ENCODE measurements at places on chromosomes 16 and 17.

DNA sequence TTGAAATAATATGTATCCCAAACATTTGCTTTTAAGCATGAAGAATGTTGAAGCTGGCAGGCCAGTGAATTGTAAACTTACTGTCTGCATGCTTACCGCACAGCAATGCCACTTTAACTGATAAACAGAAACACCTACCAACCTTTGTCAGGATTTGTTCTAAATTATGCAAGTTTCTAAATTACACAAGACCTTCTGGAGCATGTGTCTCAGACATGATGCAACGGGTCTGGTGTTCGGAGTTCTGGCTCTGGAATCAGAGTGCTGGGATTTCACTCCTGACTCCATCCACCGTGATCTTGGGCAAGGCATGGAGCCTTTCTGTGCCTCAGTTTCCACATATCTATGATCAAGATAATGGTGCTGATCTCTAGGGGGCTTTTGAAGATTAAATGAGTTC is 111.2 kb downstream of the CCT6B start:
- no peak for DNase-seq

GRCh38 chr16:82993926-82994325 is 367.2 kb downstream of the CDH13 start:
- DNase-seq: no peak

DNA sequence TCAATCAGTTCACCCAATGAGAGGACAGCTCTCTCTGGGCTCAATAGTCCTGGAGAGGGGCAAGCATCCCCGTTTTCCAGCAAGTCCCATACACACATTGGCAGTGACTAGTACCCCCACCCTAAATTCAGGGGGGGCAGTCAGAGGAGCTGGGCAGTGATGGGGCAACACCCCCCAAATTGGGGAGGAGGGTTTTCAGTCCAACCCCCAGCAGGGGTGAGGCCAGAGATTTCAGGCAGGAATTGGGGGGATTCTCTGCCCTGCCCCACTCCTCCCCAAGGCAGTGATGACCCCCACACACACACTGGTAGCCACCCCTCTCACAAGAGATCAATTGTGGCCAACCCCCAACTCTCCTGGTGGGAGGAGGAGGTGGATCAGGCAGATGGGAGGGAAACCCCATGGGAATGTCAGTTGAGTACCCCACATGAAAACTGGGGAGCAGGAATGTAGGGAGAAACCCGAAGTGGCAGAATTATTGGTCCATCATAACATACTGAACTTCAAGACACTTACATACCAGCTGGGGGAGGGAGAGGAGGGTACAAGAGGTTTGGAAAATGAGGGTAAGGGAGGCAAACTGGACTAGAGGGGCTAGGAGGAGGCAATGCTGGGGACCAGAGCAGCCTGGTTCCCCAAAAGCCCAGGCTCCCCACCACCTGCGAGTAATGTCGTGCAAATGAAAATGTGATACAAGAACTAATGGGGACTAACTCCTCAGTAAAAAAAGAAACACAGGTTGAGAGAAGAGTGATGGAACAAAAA is 3.1 kb downstream of the VAMP2 start:
- DNase-seq: no peak

GRCh38 chr16:638034-638543 is 2.0 kb upstream of the METTL26 start:
- DNase-seq: no peak

DNA sequence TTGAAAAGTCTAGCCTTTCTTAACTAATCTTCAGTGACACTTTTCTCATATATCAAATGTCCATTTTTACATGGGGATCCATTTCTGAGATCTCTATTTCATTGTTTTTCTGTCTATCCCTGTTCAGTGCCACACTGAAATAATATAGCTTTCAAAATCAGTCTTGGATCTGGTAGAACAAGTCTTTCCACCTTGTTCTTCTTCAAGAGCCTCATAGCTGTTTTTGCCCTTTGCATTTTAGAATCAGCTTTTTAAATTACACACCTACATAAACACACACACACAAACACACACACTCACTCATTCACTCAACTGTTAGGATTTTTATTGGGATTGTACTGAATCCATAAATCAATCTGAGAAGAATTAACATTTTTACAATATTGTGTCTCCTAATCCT is 19.2 kb downstream of the GSDMB start:
- DNase-seq: no peak

- no peak for DNase-seq
Observed at GRCh38 chr16:68091380-68092261, 6.5 kb downstream of the NFATC3 start.

DNA sequence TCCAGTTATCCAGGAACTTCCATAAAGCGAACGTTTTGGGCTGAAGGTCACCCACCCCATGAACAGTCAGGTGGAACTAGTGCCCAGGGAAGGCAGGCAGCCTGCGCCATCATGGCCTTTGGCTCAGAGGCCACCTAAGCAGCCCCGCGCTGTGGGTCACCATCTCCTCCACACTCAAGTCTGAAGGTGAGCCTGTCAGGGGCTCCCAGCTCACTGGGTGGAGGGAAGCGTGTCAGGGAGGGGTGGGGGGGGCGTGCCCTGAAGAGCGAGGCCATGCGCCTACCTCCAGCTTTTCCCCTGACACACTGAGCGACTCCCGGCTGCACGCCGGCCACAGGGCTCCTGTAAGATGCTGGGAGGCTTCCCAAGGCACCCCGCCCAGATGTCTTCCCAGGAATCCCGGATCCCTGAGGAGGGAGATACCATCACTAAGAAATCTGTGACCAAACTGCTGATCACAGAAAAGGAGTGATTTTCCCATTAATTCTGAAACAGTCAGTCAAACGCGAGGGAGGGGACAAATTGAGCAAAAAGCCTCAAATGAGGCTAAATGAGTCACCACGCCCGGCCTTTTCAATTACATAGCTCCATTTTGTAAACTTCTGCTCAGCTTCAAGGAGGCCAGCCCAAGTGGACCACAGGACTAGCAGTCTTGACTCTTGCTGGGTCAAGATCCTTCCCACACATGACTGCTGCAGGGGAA is 26.5 kb upstream of the SLC25A19 start:
- no peak for DNase-seq

GRCh38 chr16:681746-682427 is 1.7 kb downstream of the STUB1 start:
- peak; percentile 46 for DNase-seq

GRCh38 chr17:18226284-18226945 is 980 bp downstream of the LLGL1 start:
- DNase-seq: no peak

- DNase-seq: peak; percentile 81
Observed at GRCh38 chr16:88924834-88925539, 52.0 kb downstream of the CBFA2T3 start.

GRCh38 chr16:13896543-13897182 is 23.3 kb upstream of the ERCC4 start:
- no peak for DNase-seq

GRCh38 chr16:86037999-86038925 is 139.3 kb downstream of the IRF8 start:
- no peak for DNase-seq

- DNase-seq: no peak
Observed at GRCh38 chr17:22374741-22375140, 682.4 kb downstream of the KCNJ18 start.

DNA sequence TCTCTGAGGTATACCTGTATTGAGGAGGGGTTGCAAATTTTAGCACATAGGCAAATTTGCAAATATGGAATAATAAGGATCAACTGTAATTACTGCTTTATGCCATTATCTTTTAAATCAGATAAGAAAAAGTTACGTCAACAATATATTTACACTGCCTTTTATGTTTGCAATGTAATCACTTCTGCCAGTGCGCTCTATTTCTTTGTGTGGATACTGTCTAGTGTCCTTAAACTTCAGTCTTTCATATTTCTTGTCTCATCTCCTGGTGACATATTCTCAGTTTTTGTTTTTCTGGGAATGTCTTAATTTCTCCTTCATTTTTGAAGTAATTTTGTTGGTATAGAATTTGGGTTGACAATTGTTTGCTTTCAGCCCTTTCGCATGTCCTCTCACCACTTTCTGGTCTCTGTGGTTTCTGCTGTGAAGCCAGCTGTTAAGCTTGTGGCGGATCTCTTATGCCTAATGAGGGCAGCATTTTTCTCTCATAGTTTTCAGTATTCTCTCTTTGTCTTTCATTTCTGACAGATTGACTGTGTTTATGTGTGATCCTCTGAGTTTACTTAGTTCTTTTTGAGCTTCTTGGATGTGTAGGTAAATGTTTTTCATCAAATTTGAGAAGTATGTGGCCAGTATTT is 37.6 kb upstream of the ABCC11 start:
- no peak for DNase-seq

- no peak for DNase-seq
Observed at GRCh38 chr17:16449121-16449570, 33.8 kb downstream of the TRPV2 start.

- DNase-seq: no peak
Observed at GRCh38 chr17:4276514-4276913, 12.7 kb upstream of the ANKFY1 start.

DNA sequence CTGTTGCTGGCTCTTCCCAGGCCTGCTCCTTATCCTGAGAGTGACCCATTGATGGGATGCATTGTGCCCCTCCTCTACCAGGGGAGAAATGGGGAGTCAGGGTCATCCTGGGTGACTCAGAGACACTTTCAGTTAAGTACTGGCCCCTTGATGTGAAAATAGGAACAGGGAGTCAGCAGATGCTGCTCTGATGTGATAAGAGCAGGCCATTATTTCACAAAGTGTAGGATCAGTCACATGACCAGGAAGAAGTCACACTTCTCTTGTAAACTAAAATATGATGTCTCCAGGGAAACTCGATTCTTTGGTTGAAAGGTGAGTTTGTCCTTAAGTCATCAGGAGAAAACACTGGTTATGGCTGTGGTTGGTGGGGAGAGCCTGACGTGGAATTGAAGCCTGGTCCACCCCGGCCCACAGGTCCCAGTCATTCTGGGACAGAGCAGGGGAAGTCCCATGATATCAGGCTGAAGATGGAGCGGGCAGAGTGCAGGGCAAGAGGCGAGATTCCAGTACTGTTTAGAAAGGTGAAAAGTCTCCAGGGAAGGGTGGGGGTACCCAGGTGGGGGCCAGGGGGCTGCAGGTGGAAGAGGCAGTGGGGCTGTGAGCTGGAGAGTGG is 88.6 kb upstream of the NLRP1 start:
- no peak for DNase-seq

- no peak for DNase-seq
Observed at GRCh38 chr17:40926341-40926740, 11.1 kb downstream of the KRT23 start.

GRCh38 chr16:54110016-54110981 is 176.3 kb downstream of the IRX3 start:
- DNase-seq: no peak

DNA sequence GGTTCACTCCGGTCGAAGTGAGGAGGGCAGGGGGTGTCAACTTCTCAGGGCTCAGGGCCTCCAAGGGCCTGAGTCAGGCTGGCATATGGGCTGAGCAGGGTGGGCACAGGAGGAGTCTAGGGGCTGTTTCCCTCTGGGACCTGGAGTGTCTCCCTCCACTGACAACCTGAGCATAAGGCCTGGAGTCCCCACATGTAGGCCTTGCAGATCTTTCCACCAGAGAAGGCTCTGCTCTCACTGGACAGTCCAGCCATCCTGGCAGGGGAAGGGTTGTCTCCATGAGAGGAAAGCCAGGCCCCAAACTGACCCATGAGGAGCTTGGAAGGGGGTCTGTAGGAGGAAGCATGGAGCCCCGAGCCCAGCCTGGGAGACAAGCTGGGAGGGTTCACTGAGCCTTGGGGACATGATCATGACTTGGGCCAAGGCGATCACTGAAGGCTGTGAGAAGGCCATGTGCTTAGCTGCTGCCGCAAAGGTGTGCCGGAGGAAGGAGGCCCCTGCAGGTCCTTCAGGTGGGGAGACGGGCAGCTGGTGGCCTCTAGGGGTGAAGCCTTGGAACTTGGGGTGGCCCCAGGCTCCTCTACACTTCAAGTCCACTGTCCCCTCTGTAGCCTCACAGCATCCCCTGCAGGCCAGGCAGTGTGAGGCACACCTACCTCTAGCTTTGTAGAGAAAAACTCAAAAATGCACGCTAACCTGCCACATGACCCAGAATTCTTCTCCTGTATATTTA is 9.9 kb downstream of the CMTM2 start:
- no peak for DNase-seq

- no peak for DNase-seq
Observed at GRCh38 chr17:7294614-7295153, at the start of gene YBX2. Gene YBX2 (minus strand): TSS chr17:7294639. CDS start chr17:7294500, 139 bp downstream.

DNA sequence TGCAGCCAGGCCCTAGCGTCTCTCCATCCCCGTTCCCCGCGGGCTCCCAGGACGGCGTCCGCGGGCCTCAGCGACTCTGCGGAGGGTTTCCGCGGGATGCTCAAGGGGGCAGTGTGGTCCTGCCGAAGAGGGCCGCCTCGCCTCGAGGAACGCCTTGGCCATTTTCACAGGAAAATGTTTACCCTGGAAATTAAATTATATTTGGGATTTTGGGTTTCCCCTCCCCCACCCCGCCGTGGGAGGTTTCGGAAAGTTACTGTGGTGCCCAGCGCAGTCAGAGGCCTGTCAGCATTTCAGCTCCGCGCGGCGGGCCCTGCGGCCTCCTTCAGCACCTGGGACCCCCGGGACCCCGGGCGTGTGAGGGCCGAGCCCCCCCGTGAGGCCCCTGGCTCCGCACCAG is 94.5 kb downstream of the PCTP start:
- DNase-seq: no peak

DNA sequence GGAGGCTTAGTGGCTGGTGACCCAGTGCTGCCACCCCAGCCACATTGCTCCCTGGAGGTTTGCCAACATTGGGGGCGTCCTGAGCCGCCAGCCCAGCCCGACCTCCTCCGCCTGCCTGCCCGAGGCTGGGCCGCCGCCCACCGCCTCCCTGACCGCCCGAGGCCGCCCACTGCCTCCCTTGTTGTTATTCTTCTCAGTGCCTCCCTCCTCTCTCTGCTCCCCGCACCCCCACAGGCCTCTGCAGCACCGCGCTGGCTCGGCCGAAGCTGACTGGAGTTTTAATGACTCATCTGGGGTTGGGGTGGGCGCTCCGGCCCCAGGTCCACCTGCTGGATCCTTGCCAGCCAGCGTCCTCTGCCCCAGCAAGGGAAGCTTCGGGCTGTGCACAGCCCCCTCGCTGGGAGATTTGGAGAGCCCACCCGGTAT is 102.5 kb downstream of the RBFOX3 start:
- DNase-seq: no peak

- DNase-seq: no peak
Observed at GRCh38 chr17:27616414-27616813, 14.6 kb upstream of the LGALS9 start.

DNA sequence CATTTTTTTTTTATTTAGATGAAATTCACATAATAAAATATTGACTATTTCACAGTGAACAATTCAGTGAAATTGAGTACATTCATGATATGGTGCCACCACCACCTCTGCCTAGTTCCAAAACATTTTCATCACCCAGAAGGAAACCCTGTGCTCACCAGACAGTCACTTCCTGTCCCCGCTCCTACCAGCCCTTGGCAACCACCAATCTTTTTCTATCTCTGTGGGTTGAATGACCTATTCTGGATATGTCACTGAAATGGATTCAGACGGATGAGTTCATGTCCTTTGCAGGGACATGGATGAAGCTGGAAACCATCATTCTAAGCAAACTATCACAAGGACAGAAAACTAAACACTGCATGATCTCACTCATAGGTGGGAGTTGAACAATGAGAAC is 40.5 kb downstream of the ATP2C2 start:
- DNase-seq: no peak
